T-helper 17 cell (primary cell): ENCODE measurements at places on chromosomes 11 and 22. TPM values are rescaled to one million over a fixed set of nuclear protein-coding genes. Genes with fewer than 3 reads are reported as not detected.

GRCh38 chr11:19988598-19988997, 171.7 kb downstream of the DBX1 start:
- no peak for DNase-seq
- H3K27me3 ChIP-seq: no peaks in the 10 kb centered on the region
- H3K4me1 ChIP-seq: no peaks in the 10 kb centered on the region
- H3K4me3 ChIP-seq: no peak overlapping the region
- no peak overlapping the region for H3K27ac ChIP-seq

- H3K27me3 ChIP-seq: peaks cover 21% of the 10 kb centered on the region
- peaks cover 9% of the 10 kb centered on the region for H3K4me1 ChIP-seq
- DNase-seq: no peak
- H3K36me3 ChIP-seq: peaks cover 2% of the 10 kb centered on the region
Measured at GRCh38 chr11:93560199-93560932, 17.2 kb upstream of the SMCO4 start.

DNA sequence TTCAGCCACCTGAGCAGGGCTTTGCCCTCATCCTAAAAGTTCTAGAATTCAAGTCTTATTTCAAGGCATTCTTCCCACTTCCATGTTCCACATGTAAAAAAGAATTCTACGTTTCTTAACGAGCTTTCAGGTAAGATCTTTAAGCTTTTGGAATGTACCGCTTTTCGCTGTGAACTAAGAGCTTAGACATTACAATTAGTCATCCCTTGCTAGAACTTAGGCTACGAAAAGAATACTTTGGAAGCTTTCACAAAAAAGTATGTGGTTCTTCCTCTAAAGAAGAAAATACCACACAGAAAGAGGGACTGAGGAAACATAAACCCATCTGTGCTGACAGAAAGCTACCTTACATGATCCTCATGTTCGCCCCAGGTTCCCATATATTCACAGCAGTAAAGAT, 1.9 kb downstream of the NUMA1 start:
- H3K27me3 ChIP-seq: no peaks in the 10 kb centered on the region
- peak overlapping the region; percentile 97 for H3K27ac ChIP-seq
- peak overlapping the region; percentile 75 for H3K4me3 ChIP-seq

GRCh38 chr11:91730620-91731019, 494.0 kb upstream of the FAT3 start:
- H3K27ac ChIP-seq: no peak overlapping the region
- no peak overlapping the region for H3K4me3 ChIP-seq
- H3K4me1 ChIP-seq: no peaks in the 10 kb centered on the region
- no peak for DNase-seq
- H3K27me3 ChIP-seq: no peaks in the 10 kb centered on the region

DNA sequence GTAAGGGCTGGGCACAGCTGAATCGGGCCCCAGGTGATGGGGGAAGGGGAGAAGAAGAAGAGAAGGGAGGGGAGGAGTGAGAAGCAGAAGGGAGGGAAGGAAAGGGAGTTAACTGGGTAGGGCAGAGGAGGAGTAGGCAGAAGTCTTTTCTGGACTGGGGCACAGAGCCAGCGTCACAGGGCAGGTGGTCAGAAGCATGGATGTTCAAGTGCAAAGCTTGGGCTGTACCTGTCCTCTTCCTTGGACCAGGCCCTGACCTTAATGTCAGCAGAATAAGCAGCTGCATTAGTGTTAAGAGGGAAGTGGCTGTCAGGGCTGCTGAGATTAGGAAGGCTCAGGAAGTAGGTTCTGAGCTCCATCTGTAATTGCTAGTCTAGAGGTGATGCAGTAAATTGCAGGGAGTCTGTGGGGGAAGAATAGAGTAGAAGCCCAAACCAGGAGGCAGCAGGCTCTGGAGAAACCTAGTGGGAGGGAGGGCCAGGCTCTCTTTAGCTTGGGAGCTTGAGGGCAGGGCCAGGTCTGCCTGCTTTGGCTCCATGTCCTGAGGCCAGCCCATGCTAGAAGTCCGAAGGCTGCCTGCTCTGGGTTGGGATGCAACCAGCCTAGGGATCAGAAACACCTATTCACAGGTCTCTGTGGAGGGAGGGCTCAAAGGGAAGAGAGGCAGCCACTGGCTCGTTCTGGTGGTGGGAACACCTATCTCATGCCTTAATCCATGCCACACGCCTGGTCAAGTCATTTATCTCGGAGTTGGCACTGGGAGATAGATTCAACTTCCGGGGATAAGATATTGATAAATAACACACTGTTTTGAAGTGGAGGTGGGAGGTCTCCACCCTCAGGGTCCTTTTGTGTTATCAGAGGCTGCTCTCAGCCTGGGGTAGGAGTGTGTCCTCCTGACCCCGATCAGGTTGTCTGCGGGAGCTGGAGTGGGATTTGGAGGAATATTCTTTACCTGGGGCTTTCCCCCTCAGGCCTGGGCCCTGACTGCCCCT, 1.7 kb upstream of the UCP3 start:
- peak overlapping the region; percentile 100 for H3K27ac ChIP-seq
- no peaks in the 10 kb centered on the region for H3K36me3 ChIP-seq
- peaks cover 77% of the 10 kb centered on the region for H3K4me1 ChIP-seq
- H3K27me3 ChIP-seq: no peaks in the 10 kb centered on the region

GRCh38 chr22:23053051-23053707, 17.1 kb upstream of the GNAZ start:
- no peaks in the 10 kb centered on the region for H3K36me3 ChIP-seq
- no peaks in the 10 kb centered on the region for H3K4me1 ChIP-seq
- H3K27ac ChIP-seq: no peak overlapping the region
- no peak overlapping the region for H3K4me3 ChIP-seq

- no peaks in the 10 kb centered on the region for H3K4me1 ChIP-seq
- no peak overlapping the region for H3K27ac ChIP-seq
Measured at GRCh38 chr11:94017446-94017845, 3.7 kb upstream of the HEPHL1 start.

CHCHD10 gene
- total RNA-seq: 31.6 TPM

DNA sequence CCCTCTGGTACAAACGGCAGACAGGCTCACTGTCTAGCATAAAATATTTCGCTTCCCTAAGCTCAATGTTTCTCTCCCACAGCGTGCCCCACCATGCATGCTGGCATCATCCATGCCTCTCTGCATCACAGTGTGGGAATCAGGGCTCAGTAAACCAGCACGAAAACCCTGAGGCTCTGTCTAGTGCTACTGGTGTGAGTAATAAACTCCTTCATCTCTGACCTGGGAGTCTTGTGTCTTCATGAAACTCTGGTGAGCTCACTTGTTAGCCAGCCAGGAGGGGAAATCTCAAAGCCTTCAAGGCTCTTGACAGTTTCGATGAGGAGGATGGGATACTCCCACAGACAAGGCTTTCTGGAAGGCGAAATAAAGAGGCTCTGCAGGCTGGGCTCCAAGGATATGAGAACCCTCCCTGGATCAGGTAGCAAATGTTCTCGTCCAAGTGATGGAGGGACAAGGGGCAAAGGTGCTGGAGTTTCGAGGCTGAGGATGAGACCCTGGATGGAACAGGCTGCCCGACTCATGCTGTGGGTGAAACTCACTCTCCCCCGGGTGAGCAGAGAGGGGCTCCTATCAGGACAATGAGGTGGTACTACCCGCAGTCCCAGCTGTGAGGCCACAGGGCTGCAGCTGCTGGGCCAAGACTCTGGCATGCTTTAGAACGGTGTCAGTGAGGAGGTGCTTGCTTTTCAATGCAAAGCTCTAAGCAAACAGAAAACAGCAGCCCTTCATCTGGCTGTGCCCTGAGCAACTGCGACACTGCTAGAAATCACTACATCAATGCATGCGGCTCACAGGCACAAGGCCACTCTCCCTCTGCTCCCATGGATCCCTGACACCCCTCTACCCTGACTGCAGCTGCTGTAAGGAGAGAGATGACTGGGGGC, 69.3 kb downstream of the SHANK2 start:
- H3K27ac ChIP-seq: no peak overlapping the region
- no peak overlapping the region for H3K4me3 ChIP-seq
- no peaks in the 10 kb centered on the region for H3K36me3 ChIP-seq
- H3K4me1 ChIP-seq: no peaks in the 10 kb centered on the region

DNA sequence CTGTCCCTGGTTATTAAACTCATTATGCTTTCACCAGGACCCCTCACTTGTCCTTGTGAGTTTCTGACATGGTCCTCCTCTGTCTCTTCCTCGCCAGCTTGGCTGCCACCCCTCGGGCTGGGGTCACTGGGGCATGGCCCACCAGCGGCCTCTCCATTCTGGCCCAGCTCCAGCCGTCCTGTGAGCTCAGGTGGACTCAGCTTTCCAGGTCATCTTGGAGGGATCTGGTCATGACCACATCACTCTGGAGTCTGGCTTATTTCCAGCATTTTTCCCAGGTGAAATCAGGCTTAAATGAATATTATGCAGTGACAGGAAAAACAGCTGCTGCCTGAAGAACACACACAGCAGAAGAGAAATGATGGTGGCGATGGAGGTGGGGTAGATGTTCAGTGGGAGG, 224.5 kb downstream of the ADAMTS15 start:
- DNase-seq: no peak
- H3K4me1 ChIP-seq: no peaks in the 10 kb centered on the region
- H3K27ac ChIP-seq: no peak overlapping the region
- peaks cover 22% of the 10 kb centered on the region for H3K27me3 ChIP-seq
- no peaks in the 10 kb centered on the region for H3K36me3 ChIP-seq
- H3K4me3 ChIP-seq: no peak overlapping the region

DNA sequence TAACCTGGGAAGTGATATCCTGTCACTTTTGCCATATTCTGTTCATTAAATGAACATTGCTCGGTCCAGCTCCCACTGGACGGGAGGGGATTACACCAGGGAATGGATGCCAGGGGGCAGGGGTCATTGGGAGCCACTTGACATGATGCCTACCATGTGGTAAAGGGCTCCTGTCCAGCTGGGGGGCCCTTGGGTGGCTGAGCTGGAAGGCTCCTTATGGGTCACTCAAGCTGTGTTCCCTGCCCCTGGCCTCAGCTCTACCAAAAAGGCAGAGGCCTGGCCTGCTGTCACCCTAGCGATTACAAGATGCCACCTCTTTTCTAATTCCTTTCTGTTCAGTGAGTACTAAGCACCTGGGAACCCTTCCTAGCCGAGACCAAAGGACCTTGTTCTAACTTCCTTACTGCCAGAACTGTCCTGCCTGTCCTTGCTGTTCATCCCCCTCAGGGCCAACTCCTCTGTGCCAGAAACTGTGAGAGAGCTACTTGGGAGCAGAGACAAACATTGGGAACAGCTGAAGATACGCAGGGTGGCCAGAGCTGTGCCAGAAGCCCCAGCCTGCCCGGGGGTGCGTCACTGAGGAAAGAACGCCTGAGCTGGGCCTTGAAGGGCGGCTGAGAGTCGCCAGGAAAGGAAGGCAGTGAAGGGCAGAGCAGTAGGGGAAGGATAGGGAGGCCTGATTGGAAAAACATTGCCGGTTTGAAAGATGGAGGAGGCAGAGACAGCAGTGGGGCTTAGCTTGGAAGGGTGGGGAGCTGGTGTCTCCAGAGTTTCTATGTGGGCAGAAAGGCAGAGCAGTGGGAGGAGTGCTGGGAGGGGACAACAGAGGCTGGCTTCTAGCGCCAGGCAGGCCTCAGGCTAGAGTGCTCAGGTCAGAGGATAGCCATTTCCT, 12.7 kb upstream of the UVRAG start:
- H3K4me3 ChIP-seq: no peak overlapping the region
- peaks cover 23% of the 10 kb centered on the region for H3K4me1 ChIP-seq
- no peaks in the 10 kb centered on the region for H3K27me3 ChIP-seq
- no peaks in the 10 kb centered on the region for H3K36me3 ChIP-seq
- peak overlapping the region; percentile 21 for H3K27ac ChIP-seq
- no peak for DNase-seq

LRRC4C gene
- total RNA-seq: not detected

CHRM1 gene
- total RNA-seq: not detected

GRCh38 chr11:85759915-85760314, 51.0 kb downstream of the SYTL2 start:
- no peaks in the 10 kb centered on the region for H3K27me3 ChIP-seq
- H3K36me3 ChIP-seq: peaks cover 9% of the 10 kb centered on the region
- peaks cover 41% of the 10 kb centered on the region for H3K4me1 ChIP-seq

PRAME gene
- not detected for total RNA-seq

DNA sequence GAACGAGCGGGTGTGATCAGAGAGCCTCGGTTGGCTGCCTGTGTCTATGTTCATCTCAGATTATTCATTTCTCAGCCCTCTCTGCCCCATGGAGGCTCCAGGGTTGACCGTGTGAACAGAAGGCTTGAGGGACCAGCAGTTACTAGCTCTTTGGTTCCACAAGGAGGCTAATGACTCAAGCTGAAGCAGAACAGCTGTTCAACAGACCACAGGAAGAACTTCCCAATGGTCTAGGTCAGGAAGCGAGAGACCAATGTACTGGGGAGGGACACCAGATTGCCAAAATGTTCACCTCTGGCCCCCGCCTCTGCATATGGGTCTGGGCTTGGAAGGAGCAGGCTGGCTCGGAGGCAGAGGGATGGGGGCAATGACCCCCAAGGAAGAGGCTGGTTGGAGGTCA, 14.7 kb upstream of the PDE2A start:
- peaks cover 31% of the 10 kb centered on the region for H3K4me1 ChIP-seq
- no peaks in the 10 kb centered on the region for H3K27me3 ChIP-seq
- peaks cover 11% of the 10 kb centered on the region for H3K36me3 ChIP-seq
- no peak overlapping the region for H3K4me3 ChIP-seq

DNA sequence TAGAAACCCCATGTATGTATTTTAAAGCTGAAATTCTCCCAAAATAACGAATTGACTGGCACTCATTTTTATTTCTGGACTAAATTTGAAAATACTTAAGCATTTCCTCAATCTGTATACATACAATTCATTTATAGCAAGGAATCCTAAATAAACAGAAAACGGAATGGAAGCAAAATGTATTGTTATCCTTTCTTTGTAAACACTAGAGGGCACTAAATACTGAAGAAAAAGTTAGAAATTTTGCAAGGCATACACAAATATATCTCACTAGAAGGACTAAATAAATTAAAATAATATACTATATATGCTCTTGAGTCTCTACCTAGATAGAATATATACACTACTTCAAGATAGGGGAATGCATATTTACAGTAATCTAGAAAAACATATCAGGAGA, 23.1 kb upstream of the ANO5 start:
- H3K4me3 ChIP-seq: no peak overlapping the region
- H3K36me3 ChIP-seq: no peaks in the 10 kb centered on the region
- H3K27me3 ChIP-seq: no peaks in the 10 kb centered on the region
- no peak overlapping the region for H3K27ac ChIP-seq
- no peak for DNase-seq

GRCh38 chr11:313787-314553, at the start of gene IFITM1:
TSS of gene IFITM1 (plus strand) at chr11:314040. CDS start at chr11:314171, 131 bp downstream.
- H3K36me3 ChIP-seq: peaks cover 10% of the 10 kb centered on the region
- peaks cover 49% of the 10 kb centered on the region for H3K4me1 ChIP-seq
- DNase-seq: peak; percentile 38
- no peaks in the 10 kb centered on the region for H3K27me3 ChIP-seq
- H3K27ac ChIP-seq: peak within 1 kb of the TSS; percentile 98
- H3K4me3 ChIP-seq: peak within 1 kb of the TSS; percentile 99

PATL1 gene
- 62.6 TPM for total RNA-seq
